KG1 (cell line): ENCODE measurements at places on chromosomes 1 and 21.

GRCh38 chr1:209580577-209580976, 2.9 kb upstream of the CAMK1G start:
- DNase-seq: no peak

- DNase-seq: no peak
These were observed 7.3 kb downstream of the TMEM82 start for GRCh38 chr1:15749399-15750291.

DNA sequence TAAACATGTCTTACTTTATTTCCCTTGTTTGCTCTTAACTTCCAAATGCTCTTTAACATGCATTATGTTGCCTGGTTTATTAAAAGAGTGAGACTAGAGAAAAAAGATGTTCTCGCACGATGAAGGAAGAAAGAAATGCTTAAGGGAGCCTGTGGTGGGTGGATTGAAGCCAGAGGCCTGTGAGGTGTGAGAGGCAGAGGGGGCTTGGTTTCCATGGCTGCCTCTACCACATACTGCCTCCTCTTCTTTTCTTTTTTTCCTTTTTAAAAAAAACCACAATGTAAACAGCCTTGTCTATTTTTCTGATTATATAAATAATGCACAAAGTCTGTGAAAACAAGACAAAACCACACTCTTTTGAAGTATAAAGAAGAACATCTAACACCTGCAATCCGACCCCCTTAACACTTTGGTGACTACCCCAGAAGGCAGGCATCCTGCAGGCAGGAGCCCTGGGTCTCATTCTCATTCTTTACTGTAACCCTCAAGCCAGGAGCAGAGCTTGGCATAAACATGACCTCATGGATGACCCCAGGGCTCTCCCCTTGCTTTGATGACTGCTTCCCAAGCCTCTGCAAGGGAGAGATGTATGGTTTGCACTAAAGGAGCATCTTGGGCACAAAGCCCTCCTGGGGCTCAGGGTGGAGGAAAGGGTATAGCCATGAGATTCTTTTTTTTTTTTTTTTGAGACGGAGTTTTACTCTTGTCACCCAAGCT, 10.1 kb upstream of the PARP1 start:
- DNase-seq: no peak

GRCh38 chr1:56758794-56759193, 60.4 kb downstream of the FYB2 start:
- DNase-seq: no peak

DNA sequence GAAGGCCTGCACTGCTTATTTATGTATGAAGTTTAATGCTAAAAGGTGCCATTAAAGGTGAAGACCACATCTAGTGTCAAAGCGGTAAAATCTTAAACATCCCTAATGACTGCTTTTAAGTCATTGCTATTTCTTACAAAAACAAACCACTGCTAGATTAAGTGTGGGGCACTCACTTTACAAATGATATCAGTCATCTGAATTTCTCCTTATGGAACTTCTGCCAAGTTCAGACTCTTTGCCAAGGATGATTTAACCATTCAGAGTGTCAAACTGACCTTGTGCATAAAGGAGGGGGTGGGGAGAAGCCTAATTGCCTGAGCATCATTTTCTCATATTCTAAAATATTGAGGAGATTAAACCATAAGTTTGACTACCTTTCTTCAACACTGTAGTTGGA, 271.5 kb downstream of the TGFB2 start:
- no peak for DNase-seq

GRCh38 chr1:230196077-230196476, 129.0 kb downstream of the GALNT2 start:
- no peak for DNase-seq

GRCh38 chr1:151737026-151737425, 15.7 kb downstream of the RIIAD1 start:
- no peak for DNase-seq

- DNase-seq: no peak
These were observed 35.3 kb upstream of the TENT5B start for GRCh38 chr1:27047914-27048313.

- no peak for DNase-seq
These were observed 4.9 kb downstream of the HAO2 start for GRCh38 chr1:119373465-119373864.

DNA sequence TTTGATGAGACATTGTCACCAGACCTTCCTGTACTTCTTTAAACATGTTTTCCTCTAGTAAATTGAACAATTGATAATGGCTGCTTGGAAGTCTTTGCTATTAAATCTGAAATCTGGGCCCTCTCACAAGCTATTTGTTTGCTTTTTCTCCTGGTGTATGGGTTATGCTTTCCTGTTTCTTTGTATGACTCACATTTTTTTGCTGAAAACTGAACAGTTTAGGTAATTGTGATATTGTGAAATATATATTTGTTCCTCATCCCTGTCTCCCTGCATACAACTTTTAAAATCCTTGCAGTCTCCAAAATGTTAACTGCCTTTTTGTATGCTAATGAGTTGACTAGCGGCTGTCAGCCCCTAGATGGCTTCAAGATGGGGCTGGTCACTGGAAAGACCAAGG, 61.6 kb downstream of the MAP3K21 start:
- no peak for DNase-seq
